MV-4-11 (cell line): ENCODE measurements at places on chromosomes 6 and 20.

- DNase-seq = no peak
Measured at GRCh38 chr6:45997875-45998506, 17.7 kb downstream of the CLIC5 start.

DNA sequence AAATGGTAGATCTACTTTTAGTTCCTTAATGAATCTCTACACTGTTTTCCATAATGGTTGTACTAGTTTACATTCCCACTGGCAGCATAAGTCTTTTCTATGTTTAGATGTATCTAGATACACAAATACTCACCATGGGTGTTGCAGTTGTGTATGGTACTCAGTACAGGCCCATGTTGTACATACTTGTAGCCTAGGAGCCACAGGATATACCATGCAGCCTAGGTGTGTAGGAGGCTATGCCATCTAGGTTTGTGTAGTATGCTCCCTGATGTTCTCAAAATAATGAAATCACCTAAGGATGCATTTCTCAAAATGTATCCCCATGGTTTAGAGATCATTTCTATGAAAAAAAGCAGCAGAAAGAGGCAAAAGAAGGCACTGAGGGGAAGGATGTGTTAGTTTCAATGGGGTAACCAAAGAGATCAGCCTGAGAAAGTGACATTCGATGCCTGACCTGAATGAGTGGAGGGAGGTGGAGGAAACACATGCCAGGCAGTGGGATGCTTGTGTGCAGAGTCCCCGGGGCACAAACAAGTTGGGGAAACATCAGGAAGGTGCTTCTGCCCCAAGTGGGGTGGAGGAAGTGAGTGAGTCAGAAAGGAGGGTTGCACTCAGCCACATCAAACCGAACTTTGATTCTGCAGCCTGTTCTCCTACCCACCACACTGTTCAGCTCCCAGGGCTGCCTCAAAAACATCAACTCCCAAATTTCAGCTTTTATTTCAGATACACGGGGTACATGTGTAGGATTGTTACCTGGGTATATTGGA is 191.2 kb downstream of the ZNF217 start:
- DNase-seq = no peak

DNA sequence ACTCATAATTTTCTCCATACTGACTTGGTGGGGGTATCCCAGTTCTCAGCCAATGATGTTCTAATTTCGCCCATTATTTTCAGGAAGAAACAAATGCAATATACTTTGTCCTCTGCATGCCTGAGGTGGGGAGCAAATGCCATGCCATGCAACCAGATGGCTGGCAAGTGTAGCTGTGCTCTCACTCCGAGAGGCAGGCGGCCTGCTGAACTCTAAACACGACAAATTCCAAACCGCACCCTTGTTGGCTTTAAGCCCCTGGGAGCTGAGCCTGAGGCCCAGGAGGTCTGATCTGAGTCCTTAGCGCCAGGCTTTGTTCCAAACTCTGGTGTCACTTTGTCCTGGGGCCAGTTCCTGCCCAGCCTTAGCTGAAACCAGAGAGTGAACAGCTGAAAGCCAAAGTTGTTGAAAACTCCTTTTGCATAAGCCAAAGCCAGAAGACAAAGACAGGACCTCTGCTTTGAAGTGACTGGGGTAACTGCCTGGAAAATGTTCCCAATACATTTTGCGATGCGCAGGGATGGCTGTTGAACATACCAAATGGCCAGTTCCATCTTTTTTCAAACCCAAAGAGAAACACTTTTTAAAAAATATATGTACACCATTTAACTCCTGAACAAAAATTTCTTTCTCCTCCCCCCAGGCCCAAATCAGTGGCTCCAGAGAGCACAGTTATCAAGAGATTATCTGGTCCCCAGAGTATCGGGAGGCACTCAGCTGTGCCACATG is 46.2 kb downstream of the TTI1 start:
- no peak for DNase-seq

GRCh38 chr6:35969646-35970045 is 48.7 kb upstream of the SRPK1 start:
- no peak for DNase-seq

- no peak for DNase-seq
Measured at GRCh38 chr20:40978761-40979160, 49.9 kb upstream of the TOP1 start.

DNA sequence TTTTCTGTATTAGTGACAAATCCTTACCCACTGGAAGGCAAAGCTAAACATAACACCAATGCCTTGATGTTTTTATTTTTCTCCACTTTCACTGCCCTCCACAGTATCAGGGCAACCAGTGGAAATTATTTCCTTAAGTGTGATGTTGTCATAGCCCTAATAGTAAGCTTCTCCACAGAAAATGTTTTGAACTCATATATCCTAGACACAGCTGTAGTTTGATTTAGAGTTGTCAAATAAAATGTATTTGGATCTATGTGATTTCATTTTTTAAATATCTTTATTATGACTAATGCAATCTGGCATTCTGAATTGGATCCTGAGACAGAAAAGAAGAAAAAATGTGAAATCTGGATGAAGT is 70.9 kb upstream of the UFL1 start:
- no peak for DNase-seq

- no peak for DNase-seq
Measured at GRCh38 chr6:88921734-88922133, 41.7 kb downstream of the RNGTT start.

- peak; percentile 39 for DNase-seq
Measured at GRCh38 chr6:16712255-16712930, 48.9 kb downstream of the ATXN1 start.

DNA sequence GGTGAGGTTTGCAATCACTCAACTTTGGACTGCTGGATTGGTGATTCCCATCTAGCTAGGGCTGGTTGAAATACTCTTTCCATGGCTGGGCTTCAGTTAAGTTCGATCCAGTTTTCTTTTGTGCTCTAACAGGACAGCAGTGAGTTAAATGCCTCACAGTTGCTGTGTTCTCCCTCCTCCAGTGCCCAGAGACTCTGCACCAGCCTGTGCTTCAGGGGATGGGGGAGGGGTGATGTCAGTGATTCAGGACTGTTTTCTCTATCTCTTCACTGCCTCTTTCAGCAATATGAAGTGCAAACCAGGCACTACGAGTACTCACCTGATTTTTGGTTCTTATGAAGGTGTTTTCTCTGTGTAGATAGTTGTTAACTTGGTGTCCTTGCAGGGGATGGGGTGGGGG is 88.2 kb upstream of the FAM83B start:
- no peak for DNase-seq

DNA sequence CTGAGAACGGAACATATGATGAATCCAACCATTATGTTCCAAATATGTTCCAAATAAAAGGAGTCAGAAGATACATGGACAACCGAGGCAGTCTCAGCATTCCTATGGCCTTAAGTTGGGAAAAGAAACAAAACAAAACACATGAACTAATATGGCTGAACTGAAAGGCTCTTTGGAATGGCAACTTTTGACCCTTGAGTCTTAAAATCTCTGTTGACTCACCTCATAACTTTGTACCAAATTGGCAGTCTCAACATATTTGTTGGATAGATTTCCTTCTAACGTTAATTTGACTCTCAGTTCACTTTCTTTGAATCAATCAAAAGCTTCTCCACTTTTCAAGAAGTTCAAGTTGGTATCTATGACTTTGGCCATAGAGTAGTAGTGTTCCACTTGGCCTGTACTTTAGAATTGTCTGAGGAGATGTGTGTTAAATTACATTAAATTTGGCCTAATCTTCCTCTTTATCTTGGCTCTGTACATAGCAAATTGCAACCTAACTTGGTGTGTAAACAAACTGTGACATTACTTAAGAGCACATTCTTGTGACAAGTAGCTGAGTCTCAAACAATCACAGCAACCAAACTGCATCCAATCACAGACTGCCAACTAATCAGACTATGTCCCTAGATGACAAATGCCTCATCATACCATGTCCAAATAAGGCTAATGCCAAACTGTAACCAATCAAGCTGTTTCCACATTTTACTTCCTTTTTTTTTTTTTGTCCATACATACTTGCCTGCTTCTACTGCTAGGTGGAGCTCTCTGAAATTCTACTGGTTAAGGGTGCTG is 208.8 kb downstream of the BMP2 start:
- peak; percentile 67 for DNase-seq

GRCh38 chr6:87281426-87281825 is 41.0 kb upstream of the SMIM8 start:
- DNase-seq = no peak

- DNase-seq = no peak
Measured at GRCh38 chr6:170449835-170450753, 103.0 kb downstream of the PSMB1 start.

GRCh38 chr20:20743511-20744169 is 31.2 kb upstream of the RALGAPA2 start:
- DNase-seq = peak; percentile 78

GRCh38 chr20:58330687-58331086 is 21.2 kb downstream of the RAB22A start:
- DNase-seq = no peak

GRCh38 chr6:53513519-53513966 is 31.4 kb downstream of the GCLC start:
- DNase-seq = no peak

DNA sequence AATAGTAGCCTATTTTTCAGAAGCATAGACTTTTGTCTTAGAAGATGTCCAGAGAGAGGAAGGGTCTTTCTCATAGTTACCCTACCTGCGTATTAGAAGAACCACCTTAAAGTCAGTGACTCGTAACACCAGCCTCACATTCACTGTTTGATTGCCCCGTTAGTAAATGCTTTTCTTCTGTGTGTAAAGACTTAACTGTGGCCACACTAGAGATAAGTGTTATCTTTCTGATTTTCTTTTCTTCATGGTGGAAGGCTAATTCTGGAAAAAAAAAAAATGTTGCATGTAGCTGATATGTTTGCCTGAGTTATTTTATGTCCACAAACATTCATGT is 83.9 kb downstream of the SAMD3 start:
- no peak for DNase-seq

DNA sequence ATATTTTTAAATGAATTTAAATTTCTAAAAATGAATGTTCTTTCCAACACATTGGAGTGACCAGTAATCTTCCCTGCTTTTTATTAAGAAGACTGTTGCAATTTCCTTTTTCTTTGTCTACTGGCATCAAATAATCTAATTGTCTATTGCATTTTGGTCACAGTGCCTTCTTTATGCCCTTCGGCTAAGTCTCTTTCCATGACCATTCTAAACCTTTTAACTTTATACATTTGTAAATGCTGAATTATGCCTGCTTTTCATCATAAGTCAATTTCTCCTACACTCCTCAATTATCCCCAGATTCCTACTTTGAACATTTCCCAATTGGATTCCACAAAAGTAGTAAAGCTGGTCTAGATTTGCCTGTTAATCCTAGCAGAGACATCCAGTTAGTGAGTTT is 69.1 kb upstream of the HSF2 start:
- DNase-seq = no peak
